ENCODE measurements at places on chromosomes 5 and 9.

DNA sequence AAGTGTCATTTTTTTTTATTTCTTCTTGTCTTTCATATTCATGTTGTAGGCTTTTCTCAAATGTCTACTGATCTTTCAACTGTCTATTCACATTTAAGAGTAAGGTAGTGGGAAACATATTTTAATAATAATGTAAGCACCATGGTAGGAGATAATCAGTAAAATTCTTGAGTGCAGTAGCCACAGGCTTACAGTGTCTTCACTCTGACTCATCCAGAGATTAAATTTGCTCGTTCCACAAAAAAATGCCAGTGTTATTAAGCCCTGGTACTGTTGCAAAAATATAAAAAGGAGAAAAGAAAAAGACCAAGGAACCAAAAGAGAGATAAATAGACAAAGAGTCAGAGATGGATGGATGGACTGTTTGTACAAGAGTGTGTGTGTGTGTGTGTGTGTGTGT, 43.0 kb downstream of the PARP8 start:
- no peak for DNase-seq

GRCh38 chr5:53071738-53072137, 37.8 kb downstream of the MOCS2 start:
- peak; percentile 75 for DNase-seq

GRCh38 chr5:158910782-158911692, 188.7 kb downstream of the EBF1 start:
- DNase-seq = no peak

GRCh38 chr5:81180780-81181460, 52.2 kb upstream of the CKMT2 start:
- no peak for DNase-seq

DNA sequence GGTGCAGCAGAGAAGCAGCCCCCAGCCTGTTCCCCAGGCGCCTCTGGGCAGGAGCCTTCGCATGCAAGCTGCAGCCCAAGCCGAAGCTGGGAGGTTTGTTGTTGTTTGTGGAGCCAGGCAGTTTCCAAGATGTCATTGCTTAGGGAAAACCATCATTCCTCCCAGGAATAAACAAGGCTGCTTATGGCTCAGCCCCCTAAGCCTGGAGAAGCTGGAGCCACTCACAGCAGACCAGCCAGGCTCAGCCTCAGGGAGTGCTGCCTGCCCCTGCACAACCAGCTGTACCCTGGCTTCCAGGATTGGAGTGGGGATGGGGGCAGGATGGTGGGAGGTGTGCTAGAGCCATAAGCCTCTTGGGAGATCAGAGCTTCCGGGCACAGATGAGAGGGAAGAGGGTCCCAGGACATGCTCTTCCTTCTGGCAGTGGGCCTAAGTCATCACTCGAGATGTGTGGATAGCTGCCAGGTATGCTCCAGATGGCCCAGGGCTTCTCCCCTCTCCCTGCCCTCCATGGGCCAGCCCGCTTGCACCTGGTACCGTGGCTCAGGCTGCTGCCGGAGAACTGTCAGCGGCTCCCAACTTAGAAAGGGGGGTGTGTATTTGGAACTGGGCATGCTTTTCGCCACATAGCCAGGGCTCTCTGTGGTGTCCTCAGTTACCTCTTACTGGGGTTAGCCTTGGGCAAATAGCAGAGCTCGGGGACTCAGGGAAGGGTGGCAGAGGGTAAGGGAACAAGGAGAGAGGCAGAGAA, 105.2 kb downstream of the RGS3 start:
- no peak for DNase-seq

DNA sequence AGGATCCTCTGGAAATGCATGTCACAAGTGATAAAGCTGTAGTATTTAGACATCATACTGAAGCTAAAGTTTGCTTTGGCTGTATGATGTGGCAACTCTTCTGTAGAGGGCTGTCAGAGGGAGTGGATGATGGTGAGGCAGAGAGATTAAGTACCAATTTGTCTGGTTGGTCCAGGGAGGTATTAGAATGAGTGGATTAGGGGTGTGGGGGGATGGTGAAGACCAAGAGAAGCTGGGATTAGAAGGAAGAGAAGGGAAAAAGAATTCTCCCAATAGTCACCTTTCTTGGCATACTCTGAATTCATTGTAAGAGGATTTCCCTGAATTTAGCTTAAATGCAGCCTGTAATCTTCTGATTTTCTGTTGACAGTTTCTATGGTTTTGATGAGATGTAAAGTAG, 3.6 kb downstream of the PCDHAC2 start:
- DNase-seq = no peak

DNA sequence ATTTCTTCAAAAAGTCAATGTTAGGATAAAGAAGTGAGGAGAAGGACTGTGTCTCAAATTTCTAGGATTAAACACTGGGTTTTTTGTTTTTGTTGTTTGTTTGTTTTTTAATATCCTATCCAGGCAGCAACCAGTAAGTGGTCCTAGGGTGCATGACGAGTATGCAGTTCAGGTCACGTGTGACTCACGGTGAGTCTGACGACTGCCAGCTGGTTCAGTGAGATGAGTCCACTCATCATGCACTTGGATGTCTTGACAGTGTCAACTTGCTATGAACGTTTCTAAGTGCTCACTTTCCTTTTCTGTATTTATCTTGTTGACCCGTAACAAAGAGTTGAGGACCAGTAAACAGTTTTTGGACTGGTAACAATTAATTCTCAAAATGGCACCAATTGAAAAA, 32.7 kb downstream of the ATG10 start:
- DNase-seq = no peak

DNA sequence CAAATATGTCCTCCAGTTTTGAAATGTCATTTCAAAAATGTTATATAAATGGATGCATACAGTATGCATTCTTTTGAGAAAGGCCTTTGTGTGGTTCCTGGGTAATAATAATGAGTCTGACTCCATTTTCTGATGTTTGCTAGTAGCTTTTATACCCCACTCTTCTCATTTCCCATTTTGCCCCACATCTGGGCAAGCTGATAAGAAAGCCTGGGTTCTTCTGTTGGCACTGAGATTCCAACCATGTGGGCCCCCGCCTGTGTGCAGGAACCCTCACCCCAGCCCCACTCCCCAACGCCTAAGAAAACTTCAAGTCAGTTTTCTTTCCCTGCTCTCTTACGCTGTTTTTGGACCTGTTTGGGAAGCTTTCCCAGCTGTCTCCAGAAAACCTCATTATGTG, 89.4 kb downstream of the SNX18 start:
- DNase-seq = no peak

DNA sequence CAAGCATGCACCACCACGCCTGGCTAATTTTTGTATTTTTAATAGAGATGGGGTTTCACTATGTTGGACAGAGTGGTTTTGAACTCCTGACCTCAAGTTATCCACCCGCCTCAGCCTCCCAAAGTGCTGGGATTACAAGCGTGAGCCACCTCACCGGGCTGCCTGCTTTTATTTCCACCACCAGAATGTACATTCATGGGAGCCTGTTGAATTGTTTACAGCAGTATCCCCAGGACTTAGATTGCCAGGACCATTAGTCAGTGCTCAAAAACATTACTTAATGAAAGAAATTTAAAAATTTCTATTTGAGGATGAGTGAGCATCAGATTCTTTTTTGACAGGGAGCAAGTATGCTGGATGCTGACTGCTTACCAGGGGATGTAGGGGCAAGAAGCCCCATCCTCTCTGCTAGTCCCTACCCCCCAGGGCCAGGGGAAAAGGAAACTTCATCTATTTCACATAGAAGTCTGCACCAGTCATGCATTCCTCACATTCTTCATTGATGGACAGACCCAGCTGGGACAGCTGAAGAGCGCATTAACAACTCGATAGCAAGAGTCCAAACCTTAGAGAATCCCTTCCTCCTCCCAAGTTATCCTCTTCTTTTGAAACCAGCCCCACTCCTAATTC, 10.3 kb upstream of the RGMB start:
- peak; percentile 86 for DNase-seq

- no peak for DNase-seq
Observed at GRCh38 chr9:2276296-2276695, 261.1 kb downstream of the SMARCA2 start.

GRCh38 chr9:134438195-134438788, 112.0 kb downstream of the RXRA start:
- DNase-seq = no peak

- no peak for DNase-seq
Observed at GRCh38 chr5:65721050-65721719, 724 bp downstream of the SGTB start.

GRCh38 chr9:126915846-126916543, 1.4 kb downstream of the RALGPS1 start:
- DNase-seq = no peak
